NCI-H1436 (cell line): ENCODE measurements at places on chromosomes 12 and 14.

DNA sequence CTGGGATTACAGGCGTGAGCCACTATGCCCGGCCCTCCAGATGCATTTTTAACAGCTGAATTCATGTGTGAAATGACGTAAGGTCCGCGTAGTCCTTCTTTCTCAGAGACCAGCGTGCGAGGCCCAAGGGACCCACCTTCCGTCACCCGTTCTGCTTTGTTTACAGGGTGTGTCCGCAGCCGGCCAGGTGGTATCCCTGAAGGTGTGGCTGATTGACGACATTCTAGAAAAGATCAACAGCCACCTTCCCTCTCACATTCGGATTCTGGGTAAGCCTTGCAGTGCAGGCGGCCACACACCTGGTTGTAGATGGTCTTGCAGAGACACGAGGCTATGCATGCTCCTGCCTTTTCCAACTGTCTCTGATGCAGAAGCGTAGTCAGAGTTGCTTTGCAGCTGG lies 9.9 kb downstream of the PUS1 start:
- DNase-seq: no peak

DNA sequence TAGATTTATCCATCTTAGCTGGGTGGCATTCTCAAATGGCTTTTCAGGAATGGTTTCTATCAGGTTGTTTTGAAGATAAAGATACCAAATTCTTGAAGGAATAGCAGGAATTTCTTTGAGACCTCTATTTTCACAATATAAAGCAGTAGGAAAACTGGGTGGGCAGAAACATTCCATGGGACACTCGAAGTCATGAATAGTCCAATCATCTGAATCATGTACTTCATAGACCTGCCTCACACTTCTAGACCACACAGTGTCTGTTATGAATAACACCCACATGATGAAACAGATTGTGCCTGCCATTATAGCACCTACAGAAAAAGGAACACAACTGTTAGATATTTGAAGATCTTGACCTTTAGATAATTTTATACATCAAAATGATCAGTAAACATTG lies 1.8 kb downstream of the KERA start:
- DNase-seq: no peak

- DNase-seq: no peak
These were observed 633.6 kb downstream of the TMTC2 start for GRCh38 chr12:83320350-83320749.

DNA sequence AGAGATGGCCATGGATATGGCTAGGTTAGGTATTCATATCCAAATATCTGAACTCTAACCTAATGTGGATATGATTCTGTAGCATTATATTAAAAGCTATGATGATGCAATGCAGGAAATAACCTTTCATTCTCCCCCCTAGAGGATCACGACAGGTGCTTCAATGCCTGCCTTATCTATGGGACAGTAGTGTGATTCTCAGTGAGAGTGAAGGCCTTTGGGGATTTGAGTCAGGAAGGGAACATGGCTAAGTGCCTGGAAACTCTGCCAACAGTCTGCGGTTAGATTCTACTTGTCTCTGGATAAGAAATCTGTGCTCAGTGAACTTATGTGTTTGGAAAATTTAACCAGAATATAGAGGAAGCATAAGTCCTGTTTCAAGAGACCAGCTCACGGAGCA lies 81.8 kb downstream of the SLC38A1 start:
- DNase-seq: peak; percentile 21

GRCh38 chr14:69808919-69809808 lies 12.1 kb upstream of the SLC10A1 start:
- no peak for DNase-seq

- DNase-seq: no peak
These were observed 702.7 kb downstream of the MED13L start for GRCh38 chr12:115574826-115575225.

- no peak for DNase-seq
These were observed at the start of gene SERPINA6 for GRCh38 chr14:94322648-94323570. TSS of gene SERPINA6 (minus strand) at chr14:94323336. CDS start at chr14:94314648, 8,688 bp downstream.

- no peak for DNase-seq
These were observed 182.3 kb downstream of the KIF26A start for GRCh38 chr14:104320611-104321086.

DNA sequence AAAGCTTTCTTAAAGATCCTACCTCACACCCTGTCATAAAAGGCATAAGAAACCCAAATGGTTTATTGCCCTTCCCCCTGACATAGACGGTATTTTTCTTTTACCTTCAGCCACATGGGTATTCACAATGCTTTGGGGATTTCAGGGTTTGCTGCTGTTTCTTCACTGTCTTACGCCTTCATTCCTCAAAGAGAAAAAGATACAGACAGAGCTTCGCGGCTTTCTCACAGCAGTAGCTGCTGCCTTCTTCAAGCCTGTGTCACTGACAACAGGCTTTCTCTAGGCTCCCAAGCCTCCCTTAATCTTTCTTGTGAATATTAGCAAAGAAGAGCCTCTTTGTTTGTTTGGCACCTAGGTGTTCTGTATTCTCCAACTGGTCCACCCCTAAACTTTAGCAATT lies 197.4 kb upstream of the ARID2 start:
- DNase-seq: no peak

- DNase-seq: no peak
These were observed 155.2 kb upstream of the E2F7 start for GRCh38 chr12:77220586-77220985.

GRCh38 chr12:80936642-80937390 lies 918 bp downstream of the LIN7A start:
- DNase-seq: peak; percentile 56
